ENCODE measurements at places on chromosomes 2 and 18.

DNA sequence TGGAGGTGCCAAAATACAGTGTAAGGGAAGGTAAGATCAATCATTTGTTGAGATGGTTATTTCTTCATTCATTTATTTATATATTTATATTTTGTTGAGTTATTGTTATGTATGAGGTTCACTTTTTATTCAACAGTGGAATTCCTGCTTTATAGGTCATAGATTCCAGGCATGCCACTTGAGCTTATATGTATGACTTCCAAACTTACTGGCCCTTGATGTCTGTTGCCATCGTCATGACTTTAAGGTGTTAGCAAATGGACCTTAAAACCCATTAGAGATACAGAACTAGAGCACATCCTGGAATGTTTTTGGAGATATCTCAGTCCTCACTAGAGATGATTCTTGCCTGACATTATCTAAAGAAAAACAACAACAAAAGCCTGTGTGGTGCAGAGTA is 25.9 kb downstream of the CCDC85A start:
- DNase-seq, result no peak

- DNase-seq, result no peak
Measured at GRCh38 chr2:219327719-219328118, 4.8 kb downstream of the RESP18 start.

GRCh38 chr2:234348081-234348480 is 148.8 kb downstream of the ARL4C start:
- DNase-seq, result no peak

DNA sequence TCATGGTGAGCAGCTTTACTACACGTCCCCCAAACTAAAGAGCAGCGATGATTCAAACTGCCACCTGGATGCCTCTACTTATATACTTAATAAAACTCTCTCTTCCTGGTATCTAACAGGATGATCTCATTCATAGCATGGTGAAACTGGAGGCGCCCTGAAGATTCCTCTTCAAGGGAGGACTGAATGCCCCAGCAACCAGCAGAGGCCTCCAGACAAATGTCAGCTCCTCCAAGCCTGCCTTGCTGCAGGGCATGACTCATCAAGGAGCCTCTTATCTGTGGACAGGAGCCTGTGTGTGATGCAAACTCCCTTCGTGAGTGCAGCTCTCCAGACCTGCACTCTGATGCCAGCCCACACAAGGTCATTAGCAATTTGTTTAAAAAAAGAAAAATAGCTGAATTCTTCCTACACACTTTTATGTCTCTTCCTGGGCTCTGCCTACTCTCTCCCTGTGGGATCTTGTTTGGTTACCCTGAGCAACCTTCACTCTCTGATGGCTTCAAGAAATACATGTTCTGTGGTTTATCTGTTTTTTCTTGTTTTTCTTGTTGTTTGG is 30.2 kb downstream of the LONRF2 start:
- DNase-seq, result no peak

DNA sequence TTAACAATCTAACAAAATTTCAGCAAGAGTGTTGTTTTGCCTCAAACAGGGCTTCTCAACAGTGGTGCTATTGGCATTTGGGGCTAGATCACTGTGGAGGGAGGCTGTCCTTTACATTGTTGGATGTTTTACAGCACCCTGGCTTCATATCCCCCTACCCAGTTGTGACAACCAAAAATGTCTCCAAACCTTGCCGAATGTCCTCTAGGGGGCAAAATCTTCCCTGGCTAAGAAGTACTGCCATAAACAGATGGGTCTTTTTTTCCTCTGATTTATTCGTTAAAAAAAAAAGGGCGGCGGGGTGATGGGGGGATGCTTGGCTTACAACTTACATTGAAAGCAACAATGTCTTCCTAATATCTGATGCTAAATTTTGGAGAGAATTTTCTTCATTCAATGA is 207.6 kb upstream of the CCDC150 start:
- no peak for DNase-seq

- no peak for DNase-seq
Measured at GRCh38 chr18:48338915-48339314, 70.3 kb downstream of the ZBTB7C start.

DNA sequence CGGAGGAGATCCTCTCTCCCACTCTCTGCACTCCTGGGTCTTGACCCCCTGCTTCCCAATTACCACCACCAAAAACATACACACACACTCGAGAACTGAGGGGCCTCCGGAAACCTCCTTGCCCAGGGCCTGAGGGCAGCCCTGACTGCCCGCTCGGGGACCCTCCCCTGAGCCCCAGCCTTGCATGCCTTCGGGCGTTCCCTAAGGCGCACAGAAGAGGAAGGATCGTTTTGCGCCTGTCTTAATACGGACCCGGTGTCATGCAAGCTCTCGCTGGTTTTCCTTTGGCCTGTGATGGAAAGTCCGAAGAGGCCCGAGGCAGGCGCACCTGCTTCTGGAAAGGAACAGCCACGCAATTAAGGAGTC is 19.8 kb downstream of the POU3F3 start:
- no peak for DNase-seq

DNA sequence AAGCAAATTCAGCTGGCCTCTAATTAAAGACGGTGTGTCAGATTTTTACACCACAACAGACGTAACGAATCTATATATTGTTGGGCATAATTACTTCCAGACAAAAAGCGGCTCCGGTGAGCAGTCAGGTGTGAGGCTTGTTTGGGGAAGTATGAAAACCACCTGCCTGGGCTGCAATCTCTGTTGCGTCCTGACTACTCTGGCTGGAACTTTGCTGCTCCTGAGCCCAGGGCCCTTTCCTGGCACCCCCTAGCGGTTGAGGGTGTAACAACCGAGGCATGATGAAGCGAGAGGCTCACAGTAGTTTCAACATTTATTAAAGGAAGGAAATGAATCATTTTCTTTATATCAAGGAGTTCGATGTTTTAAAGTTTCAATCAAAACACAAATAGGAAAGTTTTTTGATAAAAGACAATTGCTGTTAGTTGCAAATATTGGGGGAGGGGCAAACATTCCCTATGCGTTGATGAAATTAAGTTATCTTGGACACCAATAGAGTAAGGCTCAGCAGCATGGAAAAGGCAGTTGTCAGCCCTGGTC is 10.6 kb upstream of the ITGB6 start:
- DNase-seq, result peak; percentile 45

GRCh38 chr2:226137201-226137811 is 662.3 kb downstream of the IRS1 start:
- no peak for DNase-seq

- no peak for DNase-seq
Measured at GRCh38 chr2:46909150-46909549, 6.5 kb downstream of the MCFD2 start.

- DNase-seq, result no peak
Measured at GRCh38 chr2:150188177-150188576, 299.3 kb downstream of the RND3 start.

DNA sequence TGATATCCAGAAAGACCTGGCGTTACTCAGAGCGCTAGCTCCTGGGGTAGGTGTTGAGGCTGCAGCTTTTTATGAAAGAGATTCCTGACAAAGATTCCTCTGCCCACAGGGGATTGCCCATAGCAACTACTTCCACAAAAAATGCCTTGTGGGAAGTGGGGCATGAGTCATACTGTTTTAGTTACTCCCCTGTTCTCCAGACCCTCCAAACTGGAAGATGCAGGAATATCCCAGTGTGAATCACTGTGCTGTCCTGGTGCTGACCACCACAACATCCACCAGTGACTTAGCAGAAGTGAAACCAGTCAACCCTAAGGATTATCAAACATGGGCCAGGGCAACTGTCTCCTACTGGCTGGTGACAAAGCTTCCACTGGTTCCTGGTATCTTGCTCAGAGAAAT is 61.8 kb downstream of the CDH2 start:
- DNase-seq, result no peak

- DNase-seq, result no peak
Measured at GRCh38 chr18:1663879-1664705, 759.4 kb downstream of the ADCYAP1 start.

GRCh38 chr18:37464257-37464656 is 101.3 kb downstream of the CELF4 start:
- DNase-seq, result no peak

DNA sequence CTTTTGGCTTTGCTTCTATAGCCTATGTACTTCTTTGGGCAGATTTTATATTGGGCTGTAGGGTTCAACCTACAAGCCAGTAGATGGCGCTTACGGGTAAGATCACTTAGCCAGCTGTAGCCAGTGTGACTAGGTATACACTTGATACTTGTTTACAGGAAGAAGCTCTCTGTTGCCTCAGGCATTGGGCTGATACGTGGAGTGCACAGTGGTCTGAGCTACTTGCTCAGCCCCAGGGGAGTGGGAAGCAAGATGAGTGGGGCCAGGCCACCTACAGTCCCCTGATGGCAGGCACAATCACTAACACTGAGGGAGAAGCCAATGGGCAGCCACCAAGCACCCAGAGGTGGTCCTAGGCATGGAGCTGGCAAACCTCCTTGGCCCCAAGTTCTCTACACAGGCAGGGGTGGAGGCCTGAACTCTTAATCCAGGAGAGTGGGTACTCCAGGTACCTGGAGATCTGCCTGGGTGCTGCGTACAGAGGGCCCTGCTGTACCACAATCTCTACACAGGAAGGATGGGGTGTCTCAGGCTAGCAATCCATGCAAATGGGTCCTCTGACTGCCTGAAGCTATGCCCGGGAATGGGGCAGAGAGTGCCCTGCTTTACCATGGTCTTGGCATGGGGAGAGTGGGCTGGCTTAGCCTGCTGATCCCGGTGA is 122.2 kb downstream of the NCOA1 start:
- DNase-seq, result no peak

DNA sequence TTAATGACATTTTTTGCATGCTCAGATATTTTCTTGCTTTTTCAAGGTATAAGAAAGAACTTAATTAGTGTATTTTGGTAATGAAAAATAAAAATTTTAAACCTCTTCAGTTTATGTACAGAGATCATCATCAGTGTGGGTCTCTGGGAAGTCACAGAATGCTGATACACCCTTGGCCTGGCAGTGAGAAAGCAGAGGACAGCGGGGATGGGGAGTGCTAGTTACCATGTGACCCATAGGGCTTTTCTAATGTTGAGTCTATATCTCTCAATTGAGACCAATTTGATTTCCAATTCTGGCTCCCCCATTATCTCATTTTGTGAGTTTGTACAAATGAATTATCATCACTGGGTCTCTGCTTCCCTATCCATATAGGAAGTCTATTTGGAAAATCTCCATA is 305.7 kb downstream of the CYRIA start:
- no peak for DNase-seq

DNA sequence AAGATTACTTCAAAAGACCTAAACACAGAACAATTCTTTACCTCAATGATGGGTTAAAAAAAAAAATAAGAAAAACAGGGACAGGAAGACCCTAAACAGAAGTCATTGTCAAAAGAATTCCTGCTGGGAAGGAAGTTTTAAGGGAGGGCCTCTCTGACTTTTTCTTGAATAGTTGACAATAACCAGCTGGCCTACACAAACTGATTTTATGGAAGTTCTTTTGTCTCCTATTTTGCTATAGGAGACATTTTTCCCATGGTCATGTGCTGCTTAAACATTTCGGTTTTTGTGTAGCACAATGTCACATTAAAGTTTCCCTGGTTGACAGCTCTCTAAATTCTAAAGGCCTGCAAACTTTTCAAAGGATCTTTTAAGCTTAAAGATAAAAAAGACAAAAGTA is 55.3 kb downstream of the RFTN2 start:
- DNase-seq, result no peak

GRCh38 chr2:7048762-7049294 is 131.6 kb downstream of the RNF144A start:
- DNase-seq, result no peak

DNA sequence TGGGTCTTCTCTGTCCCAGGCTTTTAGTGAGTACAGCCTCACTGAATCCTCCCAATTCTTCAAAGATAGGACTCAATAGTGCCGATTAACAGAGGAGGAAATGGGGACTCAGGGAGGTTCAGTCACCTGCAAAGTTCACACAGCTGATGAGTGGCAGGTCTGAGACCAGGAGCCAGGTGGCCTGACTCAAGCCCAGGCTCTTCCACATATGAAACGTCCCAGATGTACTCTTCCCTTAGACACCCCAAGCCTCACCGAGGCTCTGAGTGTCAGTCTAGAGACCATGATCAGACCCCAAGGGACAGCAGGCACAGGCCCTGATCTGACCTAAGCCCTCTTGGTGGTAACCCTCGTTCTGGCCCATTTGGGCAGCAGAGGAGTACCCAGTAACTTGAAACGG is 115.2 kb downstream of the INHBB start:
- no peak for DNase-seq

- DNase-seq, result no peak
Measured at GRCh38 chr2:147495734-147496133, 349.1 kb upstream of the ACVR2A start.

DNA sequence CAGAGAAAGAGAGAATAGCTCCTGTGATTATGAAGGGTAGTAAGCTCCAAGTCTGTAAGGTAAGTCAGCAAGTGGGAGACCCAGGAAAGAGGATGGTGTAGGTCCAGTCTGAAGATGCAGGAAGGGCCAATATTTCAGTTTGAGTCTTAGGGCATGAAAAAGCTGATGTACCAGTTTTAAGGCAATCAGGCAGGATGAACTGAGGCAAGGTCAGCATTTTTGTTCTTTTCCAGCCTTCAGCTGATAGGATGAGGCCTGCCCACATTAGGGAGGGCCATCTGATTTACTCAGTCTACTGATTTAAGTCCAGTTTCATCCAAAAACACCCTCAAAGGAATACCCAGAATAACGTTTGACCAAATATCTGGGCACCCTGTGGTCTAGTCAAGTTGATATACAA is 347.3 kb downstream of the CMPK2 start:
- no peak for DNase-seq

DNA sequence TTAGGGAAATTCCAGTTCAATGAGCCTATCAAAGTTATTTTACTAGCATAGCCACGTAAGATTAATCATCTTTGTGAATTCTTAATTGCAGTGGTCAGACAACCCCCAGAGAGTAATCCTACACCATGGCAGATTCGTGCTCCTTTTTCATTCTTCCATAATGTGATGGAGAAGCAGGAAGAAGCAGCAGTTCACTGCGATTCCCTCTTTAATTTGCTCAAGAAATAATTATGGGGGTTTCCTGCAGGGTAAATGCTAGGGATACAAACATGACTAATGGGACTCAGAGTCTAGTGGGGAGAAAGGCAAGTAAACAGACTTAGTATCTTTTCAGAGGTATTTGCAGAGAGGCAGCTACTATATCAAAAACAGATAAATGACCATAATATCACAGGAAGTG is 175.8 kb upstream of the HNRNPA3 start:
- no peak for DNase-seq

- no peak for DNase-seq
Measured at GRCh38 chr2:49067971-49068370, 86.3 kb downstream of the FSHR start.

DNA sequence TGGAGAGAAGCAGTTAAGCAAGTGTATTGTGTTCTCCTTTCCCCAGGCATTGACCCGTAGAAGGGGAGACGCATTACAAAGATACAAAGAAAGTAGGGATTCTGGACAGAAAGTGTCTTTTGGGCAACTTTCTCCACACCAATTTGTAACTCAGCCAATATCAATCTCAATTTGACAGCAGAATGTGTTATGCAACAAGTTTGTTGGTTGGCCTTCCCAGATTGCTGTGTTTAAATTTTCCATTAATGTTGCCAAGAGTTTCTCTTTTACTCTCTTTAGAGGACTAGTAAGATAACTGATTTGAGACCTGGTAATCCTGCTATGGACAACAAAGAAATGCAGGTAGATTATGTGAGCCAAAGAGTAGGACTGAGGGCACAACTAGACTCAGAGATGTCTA is 279.6 kb downstream of the ZNF804A start:
- no peak for DNase-seq

- DNase-seq, result no peak
Measured at GRCh38 chr2:190846746-190847145, 33.9 kb upstream of the GLS start.
